ENCODE measurements at places on chromosomes 2 and 18.

DNA sequence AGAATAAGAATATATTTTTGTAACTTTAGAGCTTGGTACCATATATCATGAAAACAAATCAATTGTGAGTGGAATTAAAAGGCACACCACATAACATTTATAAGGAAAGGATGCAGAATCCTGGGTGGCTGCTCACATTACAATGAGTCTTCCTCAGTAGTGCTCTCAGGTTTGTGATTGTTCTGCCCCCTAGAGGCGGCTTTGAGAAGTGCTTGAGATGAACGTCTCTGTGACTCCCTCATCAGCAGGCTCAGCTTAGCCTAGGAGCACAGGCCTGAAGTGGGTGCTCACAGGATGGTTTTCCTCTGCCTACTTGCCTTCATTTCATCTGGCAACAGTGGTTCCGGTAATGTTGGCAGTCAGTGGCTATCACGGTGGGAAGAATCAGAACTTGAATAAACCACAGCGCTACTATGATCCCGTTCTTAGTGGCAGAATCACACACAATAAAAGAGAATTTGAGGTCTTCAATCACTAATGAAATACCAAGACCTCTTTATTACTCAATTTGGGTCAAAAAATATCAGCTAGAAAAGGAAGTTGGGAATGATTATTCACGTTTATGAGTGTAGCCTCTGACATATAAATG, 38.1 kb upstream of the B4GALT6 start:
- peak; percentile 15 for DNase-seq

DNA sequence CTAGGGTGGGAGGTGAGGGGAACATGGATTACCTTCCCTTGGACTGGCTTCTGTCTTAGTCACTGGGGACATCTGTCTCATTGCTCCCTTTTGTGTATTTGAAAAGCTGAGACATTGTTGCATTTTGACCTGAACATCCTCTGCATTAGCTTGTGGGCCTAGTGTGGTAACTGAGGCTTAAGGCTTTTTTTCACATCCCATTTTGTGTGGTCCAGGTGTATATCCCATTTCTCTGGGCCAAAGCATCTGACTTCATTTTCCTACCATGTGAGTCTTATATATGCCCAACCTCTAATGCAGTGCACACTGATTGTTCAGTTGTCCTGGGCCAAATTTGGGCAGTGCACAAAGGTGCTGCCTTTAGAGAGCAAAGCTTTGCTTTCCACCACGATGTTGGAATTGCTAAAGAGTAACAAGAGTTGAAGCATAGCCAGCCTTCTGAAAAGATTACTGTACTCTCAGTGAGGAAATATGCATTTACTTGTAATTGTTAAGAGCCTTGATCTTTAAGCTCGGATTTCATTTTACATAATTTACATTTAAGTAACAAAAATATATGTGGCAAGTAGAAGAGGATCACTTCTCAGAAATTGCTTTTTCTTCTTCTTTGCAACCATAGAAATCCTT, 13.3 kb downstream of the PRKCE start:
- no peak for DNase-seq

DNA sequence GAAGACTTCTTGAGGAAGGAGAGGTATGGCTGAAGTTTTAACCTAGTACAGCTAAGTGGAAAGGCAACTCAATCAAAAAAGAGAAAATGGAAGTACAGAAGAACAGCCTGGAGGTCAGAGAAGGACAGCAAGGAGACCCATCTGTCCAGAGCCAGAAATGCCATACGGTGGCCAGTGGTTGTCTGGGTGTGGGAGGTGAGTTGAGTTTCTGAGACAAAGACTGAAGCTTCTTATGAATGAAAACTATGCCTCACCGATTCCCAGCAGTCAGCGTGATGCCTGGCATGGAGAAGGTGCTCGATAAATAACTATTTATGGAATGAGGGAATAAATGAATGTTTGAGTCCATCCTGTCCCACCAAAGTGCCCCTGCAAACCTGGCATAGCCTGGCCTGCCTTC, 98.8 kb downstream of the MRO start:
- no peak for DNase-seq

DNA sequence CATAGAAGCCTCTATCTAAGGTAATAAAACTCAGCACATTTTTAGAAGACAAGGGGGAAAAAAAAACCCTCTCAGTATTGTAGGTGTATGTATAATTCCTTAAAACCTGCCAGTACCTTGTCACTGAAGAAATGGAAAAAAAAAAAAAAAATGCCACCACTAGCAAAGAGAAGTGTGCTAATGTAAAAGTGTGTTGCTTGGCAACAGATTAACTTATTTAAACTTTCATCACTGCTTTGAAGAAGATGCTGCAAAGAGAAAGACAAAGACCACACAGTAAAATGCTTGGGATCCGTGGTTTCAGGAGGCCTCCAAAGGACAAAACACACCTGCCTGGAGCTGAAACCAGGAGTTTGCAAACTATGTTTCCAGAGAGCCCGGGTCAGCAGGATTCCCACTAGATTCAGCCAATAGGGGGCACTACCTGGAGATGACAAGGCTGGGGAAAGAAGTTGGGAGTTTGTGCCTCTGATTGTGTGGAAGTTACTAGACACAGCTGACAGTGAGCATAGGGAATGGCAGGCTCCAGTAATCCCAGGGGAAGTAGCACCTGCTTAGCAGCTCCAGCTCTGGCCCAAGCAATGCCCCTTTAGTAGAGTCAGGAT, 169.1 kb upstream of the TRIB2 start:
- no peak for DNase-seq

- DNase-seq: no peak
Observed at GRCh38 chr2:62178741-62179271, 17.1 kb upstream of the B3GNT2 start.

DNA sequence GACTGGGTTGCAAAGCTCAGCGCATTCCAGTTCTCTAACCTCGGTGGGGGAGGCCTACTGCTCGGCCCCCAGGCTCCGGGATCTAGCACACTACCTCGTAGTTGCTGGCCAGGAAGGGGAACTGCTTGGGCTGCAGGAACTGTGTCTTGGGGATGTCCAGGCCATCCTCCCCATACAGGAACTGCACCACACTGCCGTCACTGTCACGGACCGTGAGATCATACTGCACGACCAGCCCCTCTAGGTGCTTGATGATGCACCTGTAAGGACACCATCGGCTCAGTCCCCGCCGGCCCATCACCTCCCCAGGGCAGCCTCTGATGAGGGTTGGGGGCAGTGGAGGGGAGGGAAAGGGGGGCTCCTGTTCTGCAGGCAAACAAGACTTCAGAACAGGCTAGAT, 61.6 kb downstream of the POLR1A start:
- no peak for DNase-seq

- DNase-seq: no peak
Observed at GRCh38 chr2:30368258-30368657, 78.8 kb upstream of the LCLAT1 start.

GRCh38 chr2:47217277-47217676, 62.2 kb upstream of the STPG4 start:
- DNase-seq: no peak

GRCh38 chr2:183490914-183491313, 366.7 kb downstream of the NUP35 start:
- no peak for DNase-seq

Data from NCI-H1436 treated with DMSO at 0.1 percent for 48 hours (cell line).